ENCODE measurements at places on chromosomes 2 and 18.

DNA sequence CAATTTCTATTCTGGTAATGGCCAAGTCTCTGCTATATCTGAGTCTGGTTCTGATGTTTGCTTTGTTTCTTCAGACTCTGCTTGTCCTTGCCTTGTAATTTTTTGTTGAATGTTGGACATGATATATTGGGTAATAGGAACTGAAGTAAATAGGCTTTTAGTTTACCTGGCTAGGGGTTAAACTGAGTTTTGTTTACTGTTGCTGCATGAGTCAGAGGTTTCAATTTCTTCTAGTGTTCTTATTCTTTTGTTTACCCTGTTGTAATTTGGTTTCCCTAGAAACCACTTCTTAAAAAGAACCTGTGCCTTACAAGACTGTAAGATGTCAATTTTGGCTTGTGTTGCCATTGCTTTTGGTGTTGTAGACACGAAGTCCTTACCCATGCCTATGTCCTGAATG, 285.0 kb upstream of the KCNH7 start:
- no peak for DNase-seq

DNA sequence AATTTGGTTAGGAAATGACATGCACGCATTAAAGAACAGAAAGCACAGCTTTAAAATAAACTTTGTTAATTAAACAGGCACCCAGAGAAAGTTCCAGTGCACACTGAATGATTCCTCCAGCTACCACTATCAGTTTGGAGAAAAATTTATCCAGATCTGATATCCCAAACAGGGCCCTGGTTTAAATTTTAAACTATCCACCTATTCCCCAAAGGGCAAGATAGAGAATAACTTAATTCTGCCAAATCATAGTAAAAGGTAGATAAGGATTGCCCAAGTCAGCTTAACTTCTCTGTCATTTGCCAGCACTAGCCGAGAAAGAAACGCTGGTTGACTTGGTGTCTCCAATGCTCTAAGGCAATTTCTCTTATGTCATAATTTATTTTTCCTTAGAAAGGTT, 321.9 kb upstream of the PKDCC start:
- no peak for DNase-seq

DNA sequence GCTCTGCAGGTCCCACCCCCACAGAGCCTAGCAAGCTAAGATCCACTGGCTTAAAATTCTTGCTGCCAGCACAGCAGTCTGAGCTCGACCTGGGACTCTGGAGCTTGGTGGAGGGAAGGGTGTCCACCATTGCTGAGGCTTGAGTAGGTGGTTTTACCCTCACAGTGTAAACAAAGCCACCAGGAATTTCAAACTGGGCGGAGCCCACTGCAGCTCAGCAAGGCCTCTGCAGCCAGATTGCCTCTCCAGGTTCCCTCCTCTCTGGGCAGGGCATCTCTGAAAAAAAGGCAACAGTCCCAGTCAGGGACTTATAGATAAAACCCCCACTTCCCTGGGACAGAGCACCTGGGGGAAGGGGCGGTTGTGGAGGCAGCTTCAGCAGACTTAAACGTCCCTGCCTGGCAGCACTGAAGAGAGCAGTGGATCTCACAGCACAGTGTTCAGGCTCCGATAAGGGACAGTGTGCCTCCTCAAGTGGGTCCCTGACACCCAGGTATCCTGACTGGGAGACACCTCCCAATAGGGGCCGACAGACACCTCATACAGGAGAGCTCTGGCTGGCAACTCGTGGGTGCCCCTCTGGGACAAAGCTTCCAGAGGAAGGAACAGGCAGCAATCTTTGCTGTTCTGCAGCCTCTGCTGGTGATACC, 20.0 kb upstream of the NEMP2 start:
- no peak for DNase-seq

GRCh38 chr2:197369228-197369932, 58.8 kb upstream of the ANKRD44 start:
- DNase-seq = no peak

GRCh38 chr2:132415915-132416722, 486 bp upstream of the GPR39 start:
- no peak for DNase-seq

- no peak for DNase-seq
These were observed 70.9 kb upstream of the TMEM87B start for GRCh38 chr2:111984213-111984604.

All from stimulated activated CD8-positive, alpha-beta memory T cell treated with anti-CD3 and anti-CD28 coated beads, Interleukin-4, amount 100 ng/mL, for 48 hours (primary cell).